ENCODE measurements at places on chromosomes 4 and X.

DNA sequence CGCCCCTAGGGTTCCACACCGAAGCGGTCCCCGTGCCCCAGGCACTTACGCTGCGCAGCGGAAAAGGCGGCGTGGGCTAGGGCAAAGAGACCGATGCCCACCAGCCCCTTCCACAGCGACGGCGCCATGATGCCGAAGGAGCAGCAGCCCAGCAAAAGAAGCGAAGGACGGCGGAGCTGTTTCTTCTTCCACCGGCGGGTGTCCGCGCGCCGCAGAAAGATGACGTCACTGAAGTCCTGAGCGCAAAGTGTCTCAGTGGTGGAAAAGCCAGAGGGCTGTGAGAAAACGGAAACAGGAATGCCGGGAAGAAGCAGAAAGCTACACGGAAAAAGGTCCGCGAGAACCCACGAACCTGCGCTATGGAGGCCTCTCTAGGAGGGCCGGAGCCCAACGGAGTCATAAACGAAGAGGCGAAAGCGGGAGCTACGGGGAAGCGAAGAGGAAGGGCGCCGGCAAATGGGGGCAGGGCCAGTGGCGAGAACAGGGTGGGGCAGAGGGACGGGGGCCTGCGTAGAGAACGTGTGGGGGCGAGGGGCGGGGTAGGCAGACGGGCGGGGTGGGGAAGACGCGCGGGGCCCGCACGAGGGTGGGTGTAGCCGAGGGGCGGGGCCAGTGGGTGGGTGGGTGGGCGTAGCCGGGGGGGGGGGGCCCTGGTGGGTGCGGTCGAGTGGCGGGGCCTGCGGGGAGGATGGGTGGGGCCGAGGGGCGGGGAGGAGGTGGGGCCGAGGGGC is at the start of gene MMGT1:
TSS of gene MMGT1 (minus strand) at position 441 of the 731 bp plus-strand sequence. CDS start at position 128, 313 bp downstream.
- DNase-seq = peak; percentile 76

- DNase-seq = no peak
These were observed 310.3 kb upstream of the GNPDA2 start for GRCh38 chr4:45036677-45037076.

- no peak for DNase-seq
These were observed 17.7 kb upstream of the GPC3 start for GRCh38 chrX:134002921-134003615.

DNA sequence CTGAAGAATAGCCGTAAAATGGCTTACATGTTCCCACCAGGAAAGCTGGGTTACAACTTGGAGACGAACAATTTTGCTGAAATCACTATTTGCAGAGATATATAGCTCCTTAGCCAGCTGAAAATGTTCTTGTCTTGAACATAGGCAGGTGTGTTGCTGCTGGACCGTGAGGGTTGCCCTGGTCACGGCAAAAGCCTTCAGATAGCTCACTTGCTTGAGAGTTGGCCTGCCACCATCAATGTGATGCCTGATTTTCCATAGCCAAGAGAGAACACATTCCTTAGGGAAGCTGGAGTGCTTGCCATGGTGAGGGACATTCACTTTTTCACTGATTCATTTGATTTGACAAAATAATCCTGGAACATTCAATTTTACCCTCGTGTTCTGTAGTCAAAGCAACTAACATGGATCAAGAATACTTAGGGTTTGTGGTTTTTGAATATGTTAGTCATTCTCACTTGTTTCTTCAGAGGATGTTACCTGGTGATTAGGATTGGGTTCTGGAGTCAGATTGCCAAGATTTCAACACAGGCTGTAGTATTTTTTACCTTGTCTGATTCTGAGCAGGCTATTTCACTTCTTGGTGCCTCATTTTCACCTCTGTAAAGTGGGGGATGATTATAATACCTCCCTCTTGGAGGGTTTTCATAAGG is 536.9 kb downstream of the RAPGEF2 start:
- no peak for DNase-seq

- DNase-seq = peak; percentile 44
These were observed 39.0 kb downstream of the STX18 start for GRCh38 chr4:4502694-4503311.

GRCh38 chr4:31964685-31965084 is 1244.5 kb downstream of the PCDH7 start:
- DNase-seq = no peak

- no peak for DNase-seq
These were observed 123.8 kb downstream of the LUZP4 start for GRCh38 chrX:115413246-115413878.

GRCh38 chr4:185950891-185951290 is 118.1 kb upstream of the TLR3 start:
- DNase-seq = no peak

- no peak for DNase-seq
These were observed 396.0 kb upstream of the SMIM31 start for GRCh38 chr4:164357957-164358356.

GRCh38 chrX:56763556-56764152 is 34.6 kb downstream of the NBDY start:
- no peak for DNase-seq

- DNase-seq = peak; percentile 85
These were observed 62.5 kb upstream of the GPR174 start for GRCh38 chrX:79081895-79082512.

DNA sequence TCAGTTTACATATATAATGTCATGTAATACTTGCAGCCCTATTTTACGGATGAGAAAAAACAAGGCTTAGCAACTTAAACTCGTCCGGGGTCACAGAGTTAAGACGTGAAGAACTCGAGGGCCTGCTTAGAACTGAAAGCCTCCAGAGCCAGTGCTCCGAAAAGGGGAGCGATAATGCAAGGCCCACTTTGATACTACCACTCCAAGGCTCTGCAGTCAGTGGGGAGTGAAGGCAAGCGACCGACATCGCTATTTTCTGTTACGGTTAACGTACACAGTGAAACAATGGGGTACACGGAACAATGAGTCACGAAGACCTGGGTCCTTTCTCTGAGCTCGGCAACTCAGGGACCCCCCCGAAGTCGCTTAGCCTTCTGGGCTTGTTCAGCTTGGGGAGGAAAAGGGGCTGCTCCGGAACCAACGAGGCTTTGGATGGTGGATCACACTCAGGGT is 965 bp downstream of the PPA2 start:
- no peak for DNase-seq

DNA sequence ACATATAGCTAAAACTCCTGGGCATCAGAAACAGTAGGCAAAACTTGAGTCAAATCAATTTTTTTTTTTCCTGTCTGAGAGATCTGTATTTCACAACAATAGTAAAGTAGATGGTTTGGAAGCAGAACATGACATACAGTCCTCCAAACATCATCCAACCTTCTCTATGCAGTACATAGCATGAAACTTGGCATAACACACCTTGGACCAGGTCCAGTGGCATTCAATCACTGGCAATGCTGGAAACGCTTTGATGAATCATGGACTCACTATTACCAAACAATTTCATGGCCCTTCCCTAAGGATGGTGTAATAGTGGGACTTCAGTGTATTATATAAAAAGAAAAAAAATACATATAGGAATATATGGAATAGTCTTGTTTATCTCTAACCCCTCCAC is 154.6 kb downstream of the FMR1NB start:
- DNase-seq = no peak

- no peak for DNase-seq
These were observed 129.4 kb upstream of the PCDH18 start for GRCh38 chr4:137661693-137662092.

- no peak for DNase-seq
These were observed 397.1 kb upstream of the FAM241A start for GRCh38 chr4:111748157-111748556.

GRCh38 chr4:175953960-175954521 is 111.6 kb upstream of the WDR17 start:
- peak; percentile 5 for DNase-seq

DNA sequence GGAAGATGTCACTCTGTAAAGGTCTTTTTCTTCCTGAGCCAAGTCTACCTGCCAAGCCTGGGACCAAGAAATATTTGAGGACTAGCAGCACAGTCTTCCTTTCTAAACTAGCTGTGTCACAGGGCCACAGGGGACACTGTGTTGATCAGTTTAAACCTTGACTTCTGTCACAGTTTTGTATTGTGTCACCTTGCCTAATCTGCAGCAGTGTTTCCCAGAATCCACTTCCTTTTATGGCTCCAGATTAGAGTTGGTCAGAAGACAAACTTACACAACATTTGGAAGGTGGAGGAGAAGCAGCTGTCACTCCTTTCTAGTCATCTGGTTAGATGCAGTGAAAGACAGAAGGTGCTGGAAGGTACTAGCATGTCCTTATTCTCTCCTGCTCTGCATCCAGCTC is 143.1 kb upstream of the BCOR start:
- DNase-seq = no peak

DNA sequence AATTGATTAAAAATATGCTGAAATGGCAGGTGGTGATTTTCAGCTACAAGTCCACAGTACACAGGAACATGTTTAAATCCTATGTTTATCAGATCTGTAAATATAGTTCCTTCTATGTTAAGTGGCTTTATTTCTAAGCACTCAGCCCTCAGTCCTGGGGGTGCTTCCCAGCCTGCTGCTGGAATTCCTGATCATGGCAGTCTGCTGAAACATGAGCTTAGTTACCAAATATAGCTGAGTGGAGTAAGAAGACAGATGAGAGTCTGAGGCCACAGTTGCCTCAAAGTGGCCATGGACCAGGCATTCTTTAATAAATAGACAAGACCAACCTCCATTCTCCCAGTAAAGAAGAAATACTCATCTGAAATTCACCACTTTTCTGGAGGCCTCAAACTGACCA is 17.1 kb upstream of the DDX60 start:
- DNase-seq = no peak

GRCh38 chr4:169493164-169493524 is 119.2 kb downstream of the NEK1 start:
- DNase-seq = no peak

- DNase-seq = peak; percentile 3
These were observed 759.6 kb downstream of the RAB28 start for GRCh38 chr4:12724510-12724909.

DNA sequence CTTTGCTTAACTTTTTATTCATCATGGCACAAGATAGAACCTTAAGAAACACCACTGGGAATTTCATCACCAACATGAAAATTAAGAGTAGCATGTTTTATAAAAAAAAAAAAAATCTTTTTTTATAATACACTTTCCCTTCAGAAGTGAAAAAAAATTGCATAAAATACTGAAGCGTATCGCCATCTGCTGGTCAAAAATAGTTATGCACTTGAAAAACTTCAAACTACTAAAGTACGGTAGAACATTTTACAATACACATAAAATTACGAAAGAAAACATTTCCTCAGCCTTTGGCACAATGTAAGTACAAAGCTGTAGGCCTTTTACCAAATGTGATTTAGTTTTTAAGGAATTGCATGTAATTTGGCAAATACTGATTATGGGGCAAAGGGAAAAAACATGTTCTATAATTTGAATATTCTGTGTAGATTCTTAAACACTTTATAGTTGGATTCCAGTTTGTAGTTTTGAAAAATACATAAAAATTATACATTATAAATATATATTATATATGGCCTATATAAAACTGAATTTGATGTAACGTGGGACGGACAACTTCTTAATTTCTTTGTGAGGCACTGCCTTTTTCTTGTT is 26.5 kb downstream of the HCCS start:
- DNase-seq = peak; percentile 27

- no peak for DNase-seq
These were observed 363.7 kb downstream of the ADAM29 start for GRCh38 chr4:175281894-175282293.

GRCh38 chr4:148998719-148999118 is 556.5 kb upstream of the NR3C2 start:
- DNase-seq = peak; percentile 8

GRCh38 chrX:101219864-101220346 is 319 bp downstream of the DRP2 start:
- DNase-seq = no peak

DNA sequence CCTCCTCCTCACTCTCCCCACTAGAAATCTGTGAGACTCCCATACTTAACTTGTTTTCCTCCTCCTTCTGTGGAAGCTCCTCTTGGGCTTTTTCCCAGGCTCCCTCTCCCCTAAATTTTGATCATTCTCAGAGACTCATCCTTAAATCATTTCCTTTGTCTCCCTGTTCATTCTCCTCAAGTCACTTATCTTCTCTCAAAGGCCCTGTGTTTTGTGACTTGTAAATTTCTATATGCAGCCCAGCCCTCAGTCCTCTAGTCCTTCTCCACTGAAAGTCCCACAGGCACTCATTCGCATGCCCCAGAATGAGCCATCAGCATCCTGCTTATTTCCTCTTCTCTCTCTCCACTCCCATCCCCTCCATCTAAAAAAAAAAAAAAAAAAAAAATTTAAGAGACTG is 171.8 kb downstream of the SOWAHB start:
- no peak for DNase-seq

- DNase-seq = peak; percentile 5
These were observed 96.0 kb upstream of the RAB40AL start for GRCh38 chrX:102840871-102841705.

DNA sequence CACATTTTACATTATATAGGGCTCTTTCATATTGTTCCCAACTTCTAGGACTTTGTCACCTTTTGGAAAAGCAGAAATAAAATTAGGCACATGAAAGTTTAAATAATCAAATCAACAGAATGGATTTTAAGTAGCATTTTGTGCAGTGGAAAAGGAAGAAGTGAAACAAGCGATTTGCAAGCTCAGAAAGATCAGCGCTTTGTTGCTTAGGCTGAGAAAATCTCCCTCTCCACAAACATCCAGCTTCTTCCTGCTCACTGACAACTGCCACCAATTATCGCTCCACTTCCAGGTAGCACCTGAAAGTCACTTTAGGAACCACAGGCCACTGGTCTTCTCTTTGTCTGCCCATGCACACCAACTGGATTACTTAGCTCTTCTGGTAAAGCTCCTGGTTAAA is 2.0 kb upstream of the PDK3 start:
- DNase-seq = no peak

GRCh38 chrX:14029039-14029424 is 660 bp downstream of the GEMIN8 start:
- no peak for DNase-seq

DNA sequence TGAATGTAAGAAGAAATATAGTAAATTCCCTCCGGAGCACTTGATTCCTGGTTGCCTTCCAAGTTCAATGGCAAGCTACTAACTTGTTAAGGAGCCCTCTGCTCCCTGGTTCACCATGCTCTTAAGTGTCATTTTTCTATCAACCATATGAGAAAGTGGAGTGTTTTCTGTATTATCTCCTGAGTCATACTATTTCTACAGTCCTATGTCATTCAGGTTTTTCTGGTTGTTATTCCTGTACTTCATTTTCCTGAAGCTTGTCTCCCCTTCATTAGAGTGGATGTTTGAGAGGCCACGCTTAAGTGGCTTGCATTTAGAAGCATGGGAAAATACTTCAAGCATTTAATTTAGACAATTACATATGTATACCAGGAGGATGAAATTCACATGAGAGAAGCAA is 14.7 kb upstream of the EPGN start:
- DNase-seq = no peak
